Naive thymus-derived CD8-positive, alpha-beta T cell (primary cell): ENCODE measurements at places on chromosomes 1 and 21.

DNA sequence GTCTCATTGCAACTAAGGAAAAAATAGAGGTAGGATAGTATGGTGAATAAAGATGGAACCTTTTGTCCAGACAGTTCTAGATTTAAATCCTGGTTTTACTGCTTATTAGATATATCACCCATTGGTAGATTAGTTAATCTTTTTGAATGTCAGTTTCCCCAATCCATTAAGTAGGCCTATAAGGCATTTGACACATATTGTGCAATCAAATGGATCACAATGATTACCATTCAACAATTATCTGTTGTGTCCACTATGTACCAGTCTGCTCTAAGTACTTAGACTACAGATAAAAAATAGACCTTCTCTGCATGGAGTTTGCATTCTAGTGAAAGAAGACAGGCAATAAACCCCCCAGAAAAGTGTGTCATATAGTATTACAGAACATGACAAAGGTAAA is 6.0 kb upstream of the PALMD start:
- H3K36me3 ChIP-seq: no peaks in the 10 kb centered on the region
- H3K4me3 ChIP-seq: no peak overlapping the region
- no peak overlapping the region for H3K27ac ChIP-seq
- no peak for DNase-seq
- H3K4me1 ChIP-seq: no peaks in the 10 kb centered on the region

GRCh38 chr21:20698585-20698984 is 299.6 kb upstream of the NCAM2 start:
- H3K4me3 ChIP-seq: no peak overlapping the region
- no peak for DNase-seq
- no peaks in the 10 kb centered on the region for H3K4me1 ChIP-seq
- H3K27ac ChIP-seq: no peak overlapping the region
- no peaks in the 10 kb centered on the region for H3K27me3 ChIP-seq
- no peaks in the 10 kb centered on the region for H3K36me3 ChIP-seq

DNA sequence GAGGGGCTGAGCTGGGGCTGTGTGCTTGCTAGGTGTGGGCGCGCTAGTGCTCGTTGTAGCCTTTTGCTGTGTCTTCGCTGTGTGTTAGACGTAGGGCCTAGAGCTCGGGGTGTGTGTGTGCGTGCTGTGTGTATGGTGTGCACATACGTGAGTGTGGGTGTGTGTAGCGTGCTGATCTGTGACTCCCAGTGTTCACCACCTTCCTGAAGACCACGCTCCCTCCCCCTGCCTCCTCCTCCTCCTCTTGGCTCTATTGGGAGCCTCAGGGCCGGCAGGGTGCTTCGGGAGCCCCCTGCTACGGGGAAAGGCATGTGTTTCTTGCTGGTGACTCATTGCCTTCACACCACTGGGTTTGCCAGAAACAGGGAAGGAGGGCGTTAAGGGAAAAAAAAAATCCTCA is 9.4 kb upstream of the KCNC4 start:
- no peak for DNase-seq
- H3K27me3 ChIP-seq: no peaks in the 10 kb centered on the region
- peaks cover 8% of the 10 kb centered on the region for H3K4me1 ChIP-seq
- H3K4me3 ChIP-seq: no peak overlapping the region

- H3K4me1 ChIP-seq: no peaks in the 10 kb centered on the region
- no peak overlapping the region for H3K4me3 ChIP-seq
- no peaks in the 10 kb centered on the region for H3K36me3 ChIP-seq
These were observed 117.5 kb downstream of the TGFB2 start for GRCh38 chr1:218462587-218462986.

- H3K4me1 ChIP-seq: peaks cover 90% of the 10 kb centered on the region
- no peaks in the 10 kb centered on the region for H3K36me3 ChIP-seq
- peak overlapping the region; percentile 96 for H3K27ac ChIP-seq
- no peak for DNase-seq
- no peaks in the 10 kb centered on the region for H3K27me3 ChIP-seq
These were observed 35.6 kb upstream of the ECE1 start for GRCh38 chr1:21325731-21326387.

GRCh38 chr21:38751379-38752050 is 54.2 kb upstream of the ETS2 start:
- peaks cover 4% of the 10 kb centered on the region for H3K4me1 ChIP-seq
- DNase-seq: no peak
- no peak overlapping the region for H3K4me3 ChIP-seq
- no peaks in the 10 kb centered on the region for H3K36me3 ChIP-seq
- peaks cover 16% of the 10 kb centered on the region for H3K27me3 ChIP-seq
- H3K27ac ChIP-seq: peak overlapping the region; percentile 36

- H3K4me3 ChIP-seq: no peak overlapping the region
- no peak for DNase-seq
- peaks cover 10% of the 10 kb centered on the region for H3K4me1 ChIP-seq
- no peaks in the 10 kb centered on the region for H3K27me3 ChIP-seq
- no peak overlapping the region for H3K27ac ChIP-seq
- H3K36me3 ChIP-seq: peaks cover 12% of the 10 kb centered on the region
These were observed 12.9 kb downstream of the DESI2 start for GRCh38 chr1:244665771-244666217.

DNA sequence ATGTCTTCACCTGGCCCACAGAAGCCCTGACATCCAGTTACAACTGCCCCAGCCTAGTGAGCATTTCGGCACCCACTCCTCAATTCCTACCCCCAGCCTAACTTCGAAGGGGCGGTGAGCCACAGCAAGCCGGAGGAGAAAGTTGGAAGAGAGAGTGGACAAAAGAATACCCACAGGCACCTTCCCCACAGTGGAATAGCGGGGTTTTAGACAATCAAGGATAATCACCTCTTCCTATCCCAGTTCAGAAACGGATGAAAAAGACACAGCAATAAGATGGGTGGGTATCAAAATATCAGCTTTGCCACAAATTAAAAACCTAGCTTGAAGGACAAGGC is 1.3 kb upstream of the LSS start:
- peak overlapping the region; percentile 75 for H3K4me3 ChIP-seq
- H3K27ac ChIP-seq: peak overlapping the region; percentile 10
- DNase-seq: no peak
- H3K27me3 ChIP-seq: no peaks in the 10 kb centered on the region
- peaks cover 63% of the 10 kb centered on the region for H3K4me1 ChIP-seq
- peaks cover 31% of the 10 kb centered on the region for H3K36me3 ChIP-seq

DNA sequence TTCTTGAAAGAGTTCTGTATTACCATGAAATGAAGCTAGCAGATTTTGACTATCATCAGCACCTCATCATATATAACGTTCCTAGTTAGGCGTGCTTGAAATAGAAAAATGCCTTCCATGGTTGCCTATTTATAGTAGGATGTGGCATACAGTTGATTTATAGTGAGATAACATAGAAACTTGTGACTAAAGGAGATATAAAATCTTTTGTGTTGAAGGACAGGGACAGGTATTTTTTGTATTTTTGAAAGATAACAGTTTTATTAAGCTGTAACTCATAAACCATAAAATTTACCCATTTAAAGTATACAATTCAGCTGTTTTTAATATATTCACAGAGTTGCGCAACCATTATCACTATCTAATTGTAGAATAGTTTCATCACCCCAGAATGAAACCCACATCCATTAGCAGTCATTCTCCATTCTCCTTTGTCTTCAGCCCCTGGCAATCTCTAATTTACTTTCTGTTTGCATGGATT is 19.3 kb downstream of the SPEN start:
- H3K36me3 ChIP-seq: no peaks in the 10 kb centered on the region
- DNase-seq: no peak
- H3K4me1 ChIP-seq: peaks cover 67% of the 10 kb centered on the region
- H3K27me3 ChIP-seq: no peaks in the 10 kb centered on the region
- H3K4me3 ChIP-seq: no peak overlapping the region
- no peak overlapping the region for H3K27ac ChIP-seq

DNA sequence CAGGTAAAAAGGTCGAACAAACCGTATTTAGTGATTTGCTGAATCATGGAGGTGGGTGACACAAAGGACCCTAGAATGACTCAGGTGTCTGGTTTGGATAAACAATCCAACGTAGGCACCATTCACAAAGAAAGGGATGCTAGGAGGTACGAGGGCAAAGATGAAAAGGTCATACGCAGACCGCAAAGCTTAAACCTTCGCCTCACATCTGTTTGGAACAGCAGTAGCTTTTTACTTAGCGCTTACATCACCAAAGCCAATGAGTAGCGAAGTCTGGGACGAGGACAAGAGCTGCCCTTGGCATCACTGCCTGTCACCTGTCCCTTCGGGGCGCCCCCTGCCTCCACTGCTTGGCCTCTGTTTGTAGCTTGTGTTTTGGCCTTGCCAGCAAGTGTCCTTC is 350.2 kb downstream of the SMYD3 start:
- no peak overlapping the region for H3K4me3 ChIP-seq
- H3K36me3 ChIP-seq: peaks cover 15% of the 10 kb centered on the region
- no peaks in the 10 kb centered on the region for H3K4me1 ChIP-seq
- no peak for DNase-seq
- H3K27ac ChIP-seq: no peak overlapping the region

DNA sequence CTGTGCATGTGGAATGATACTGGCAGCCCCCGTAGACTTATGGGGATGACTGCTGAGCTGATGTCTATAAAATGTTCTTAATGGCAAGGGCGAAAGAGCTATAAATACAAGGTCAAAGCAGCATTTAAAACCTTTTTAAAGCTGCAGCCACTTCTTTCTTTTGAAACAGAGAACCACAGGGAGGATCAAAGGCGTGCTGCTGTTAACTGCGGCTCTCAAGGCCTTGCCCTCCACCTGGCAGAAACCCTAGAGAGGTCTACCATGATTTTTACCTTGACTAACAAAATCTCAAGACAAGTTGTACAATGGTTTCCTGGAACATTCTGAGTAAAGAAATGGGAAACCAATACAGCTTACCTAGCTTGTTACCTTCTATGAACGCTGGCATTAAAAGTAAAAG is 89.7 kb downstream of the SLC45A1 start:
- no peak overlapping the region for H3K4me3 ChIP-seq
- H3K4me1 ChIP-seq: peaks cover 60% of the 10 kb centered on the region
- H3K27ac ChIP-seq: peak overlapping the region; percentile 86
- no peaks in the 10 kb centered on the region for H3K27me3 ChIP-seq
- peaks cover 10% of the 10 kb centered on the region for H3K36me3 ChIP-seq
- no peak for DNase-seq

- no peak for DNase-seq
- H3K27me3 ChIP-seq: no peaks in the 10 kb centered on the region
- H3K4me1 ChIP-seq: peaks cover 69% of the 10 kb centered on the region
- no peak overlapping the region for H3K4me3 ChIP-seq
- H3K27ac ChIP-seq: no peak overlapping the region
- no peaks in the 10 kb centered on the region for H3K36me3 ChIP-seq
These were observed 174.6 kb upstream of the EDN2 start for GRCh38 chr1:41659159-41659495.

DNA sequence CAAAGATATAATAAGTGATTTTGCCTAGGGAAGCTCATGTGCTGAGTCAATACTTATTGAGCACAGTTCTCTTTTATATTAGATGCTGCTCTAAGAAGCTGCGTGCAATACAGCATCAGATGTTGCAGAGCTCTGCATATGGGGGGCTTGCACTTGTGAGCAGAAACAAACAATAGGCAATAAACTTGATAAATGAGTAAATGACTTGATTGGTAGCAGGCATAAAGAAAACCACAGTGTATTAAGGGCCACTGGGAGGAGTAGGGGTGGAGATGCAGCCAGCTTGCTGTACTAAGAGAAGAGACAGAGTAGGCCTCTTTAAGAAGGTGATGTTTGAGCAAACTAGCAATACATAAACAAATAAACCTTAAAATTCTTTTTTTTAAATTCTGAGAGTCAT is 598.5 kb upstream of the ADAMTS5 start:
- no peak overlapping the region for H3K4me3 ChIP-seq
- H3K27me3 ChIP-seq: no peaks in the 10 kb centered on the region
- no peak for DNase-seq
- no peaks in the 10 kb centered on the region for H3K36me3 ChIP-seq
- H3K4me1 ChIP-seq: no peaks in the 10 kb centered on the region
- H3K27ac ChIP-seq: no peak overlapping the region

DNA sequence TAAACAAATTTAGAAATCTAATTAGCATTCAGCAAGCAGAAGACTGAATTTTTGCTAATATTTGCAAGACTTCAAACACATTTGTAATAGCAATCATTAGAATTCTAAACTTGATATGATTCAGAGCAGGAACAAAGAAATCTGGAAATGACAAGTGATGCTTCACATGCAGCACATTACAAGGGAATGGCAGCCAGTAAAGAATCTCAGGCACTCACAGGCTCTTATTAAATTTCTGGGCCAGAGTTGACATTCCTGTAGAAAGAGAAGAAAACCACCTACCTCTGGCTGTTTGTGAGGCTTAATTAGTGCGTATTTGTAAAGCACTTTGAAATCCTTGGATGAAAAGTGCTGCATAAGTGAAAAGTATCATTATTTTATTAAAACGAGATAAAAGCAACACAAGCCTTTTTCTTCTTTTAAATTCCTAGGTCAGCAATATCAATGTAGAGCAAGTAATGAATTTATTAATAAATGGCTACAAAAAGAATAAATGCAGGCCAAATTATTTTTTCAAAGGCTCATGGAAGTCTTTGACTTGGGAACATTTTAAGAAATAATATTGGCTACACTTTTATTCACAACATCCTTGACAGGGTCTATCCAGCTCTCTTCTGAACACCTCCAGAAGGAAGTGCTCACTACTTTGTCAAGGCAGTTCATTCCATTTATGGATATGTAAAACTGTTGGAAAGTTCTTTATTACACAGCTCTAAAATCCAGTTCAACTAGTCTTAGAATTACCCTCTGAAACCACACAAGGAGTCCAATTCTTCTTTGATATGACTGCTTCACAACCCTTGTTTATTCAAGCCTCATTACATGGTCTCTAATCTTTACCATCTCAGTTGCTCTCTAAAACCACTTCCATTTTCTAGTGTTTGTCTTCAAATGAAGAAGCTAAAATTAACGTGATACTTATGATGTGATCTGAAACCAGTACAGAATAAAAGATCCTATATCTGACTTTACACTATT is 32.1 kb upstream of the SCYL3 start:
- H3K4me3 ChIP-seq: no peak overlapping the region
- peaks cover 8% of the 10 kb centered on the region for H3K4me1 ChIP-seq
- H3K27ac ChIP-seq: no peak overlapping the region
- no peaks in the 10 kb centered on the region for H3K27me3 ChIP-seq

DNA sequence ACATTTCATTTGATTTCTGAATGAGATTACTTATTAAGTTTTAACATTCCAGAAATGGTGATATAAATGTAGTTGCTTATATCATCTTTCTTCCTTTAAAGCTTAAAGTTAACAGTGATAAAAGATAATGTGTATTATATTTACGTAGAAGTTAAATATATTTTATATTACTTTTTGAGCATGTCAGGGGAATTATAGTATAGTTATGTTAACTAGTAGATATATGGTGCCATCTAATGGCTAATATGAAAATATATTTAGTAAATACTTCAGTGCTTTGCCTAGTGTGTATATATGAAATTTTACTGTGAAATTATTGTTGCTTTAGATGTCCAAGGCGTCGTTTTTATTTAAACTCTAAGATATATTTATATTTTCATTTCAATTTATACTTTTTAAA is 51.5 kb downstream of the SYT14 start:
- no peak overlapping the region for H3K27ac ChIP-seq
- peaks cover 55% of the 10 kb centered on the region for H3K27me3 ChIP-seq
- no peak for DNase-seq
- no peaks in the 10 kb centered on the region for H3K4me1 ChIP-seq

DNA sequence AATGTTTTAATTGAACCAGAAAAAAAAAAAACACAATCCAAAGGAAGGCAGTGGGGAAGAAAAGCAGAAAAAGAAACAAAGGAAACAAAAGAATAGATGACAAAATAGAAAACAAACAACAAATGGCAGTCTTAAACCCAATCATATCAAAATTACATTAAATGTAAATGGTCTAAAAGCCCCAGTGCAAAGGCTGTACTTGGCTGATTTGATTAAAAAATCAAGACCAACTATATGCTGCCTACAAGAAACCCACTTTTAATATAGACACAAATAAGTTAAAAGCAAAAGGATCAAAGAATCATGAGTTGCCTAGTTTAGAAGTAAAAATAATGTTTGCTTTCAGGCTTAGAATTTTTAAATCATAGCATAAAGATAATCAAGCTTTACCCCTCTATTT is 19.8 kb upstream of the C1orf115 start:
- no peak overlapping the region for H3K27ac ChIP-seq
- H3K4me3 ChIP-seq: no peak overlapping the region
- peaks cover 24% of the 10 kb centered on the region for H3K27me3 ChIP-seq
- DNase-seq: no peak
